ENCODE measurements at places on chromosomes 7 and 10.

DNA sequence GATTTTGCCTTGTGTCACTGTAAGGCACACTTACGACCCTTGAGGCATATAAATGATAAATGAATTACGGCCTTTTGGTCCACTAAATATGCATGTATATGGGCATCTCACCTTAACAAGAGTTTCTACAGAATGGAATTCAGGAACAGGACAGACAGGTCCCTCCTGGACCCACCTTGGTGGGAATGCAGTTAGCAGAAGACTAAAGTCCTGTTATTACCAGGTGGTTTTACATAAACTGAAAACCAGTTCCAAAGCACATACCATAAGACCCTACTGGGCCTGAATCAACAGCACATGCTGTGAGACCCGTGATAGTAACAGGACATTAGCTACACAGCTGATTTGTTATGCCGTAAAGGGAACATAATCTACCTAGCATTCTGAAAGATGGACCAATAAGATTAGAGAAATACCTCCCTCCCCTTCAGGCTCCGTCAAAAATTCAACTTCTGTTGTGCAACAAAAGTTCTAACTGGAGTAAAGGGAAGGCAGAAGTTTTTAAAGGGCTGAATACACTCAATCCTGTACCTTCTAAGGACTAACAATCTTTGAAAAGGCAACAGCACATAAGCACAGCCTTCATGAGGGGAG lies 24.0 kb downstream of the LAMB1 start:
- DNase-seq, result no peak

DNA sequence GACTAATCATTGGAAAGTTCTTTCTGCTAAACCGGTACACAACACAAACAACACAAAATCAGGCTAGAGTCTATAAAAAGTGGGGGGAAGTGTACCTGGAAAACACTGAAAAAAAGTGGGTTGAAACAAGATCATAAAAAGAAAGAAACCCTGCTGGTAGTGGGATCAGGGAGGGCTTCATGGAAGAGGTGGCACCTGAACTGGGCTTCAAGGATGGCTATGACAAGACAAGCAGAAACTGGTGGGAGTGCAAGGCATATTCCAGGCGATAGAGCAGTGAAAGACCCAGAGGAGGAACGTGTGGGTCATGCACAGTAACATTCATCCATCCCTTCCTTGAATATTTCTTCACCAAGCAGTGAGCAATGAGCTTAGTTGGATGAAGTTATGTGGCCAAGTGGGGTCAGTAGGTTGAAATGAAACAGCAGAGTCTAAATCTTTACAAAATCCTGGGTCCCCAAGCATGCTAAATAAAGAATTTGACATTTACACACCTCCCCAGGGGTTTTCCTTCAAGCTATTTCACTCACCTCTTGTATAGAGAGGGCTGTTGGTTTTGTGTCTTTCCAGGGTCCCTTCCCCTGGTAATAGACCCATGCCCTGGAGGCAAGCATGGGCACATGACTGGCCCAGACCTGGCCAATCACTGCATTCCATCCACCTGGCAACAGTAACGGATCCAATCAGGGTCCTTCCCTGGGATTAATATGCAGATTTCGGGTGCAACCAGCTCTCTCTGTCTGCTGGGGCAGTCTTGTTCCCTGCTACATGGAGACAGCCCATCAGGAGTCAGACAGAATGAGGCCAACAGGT lies 38.2 kb downstream of the SPOCK2 start:
- DNase-seq, result no peak

DNA sequence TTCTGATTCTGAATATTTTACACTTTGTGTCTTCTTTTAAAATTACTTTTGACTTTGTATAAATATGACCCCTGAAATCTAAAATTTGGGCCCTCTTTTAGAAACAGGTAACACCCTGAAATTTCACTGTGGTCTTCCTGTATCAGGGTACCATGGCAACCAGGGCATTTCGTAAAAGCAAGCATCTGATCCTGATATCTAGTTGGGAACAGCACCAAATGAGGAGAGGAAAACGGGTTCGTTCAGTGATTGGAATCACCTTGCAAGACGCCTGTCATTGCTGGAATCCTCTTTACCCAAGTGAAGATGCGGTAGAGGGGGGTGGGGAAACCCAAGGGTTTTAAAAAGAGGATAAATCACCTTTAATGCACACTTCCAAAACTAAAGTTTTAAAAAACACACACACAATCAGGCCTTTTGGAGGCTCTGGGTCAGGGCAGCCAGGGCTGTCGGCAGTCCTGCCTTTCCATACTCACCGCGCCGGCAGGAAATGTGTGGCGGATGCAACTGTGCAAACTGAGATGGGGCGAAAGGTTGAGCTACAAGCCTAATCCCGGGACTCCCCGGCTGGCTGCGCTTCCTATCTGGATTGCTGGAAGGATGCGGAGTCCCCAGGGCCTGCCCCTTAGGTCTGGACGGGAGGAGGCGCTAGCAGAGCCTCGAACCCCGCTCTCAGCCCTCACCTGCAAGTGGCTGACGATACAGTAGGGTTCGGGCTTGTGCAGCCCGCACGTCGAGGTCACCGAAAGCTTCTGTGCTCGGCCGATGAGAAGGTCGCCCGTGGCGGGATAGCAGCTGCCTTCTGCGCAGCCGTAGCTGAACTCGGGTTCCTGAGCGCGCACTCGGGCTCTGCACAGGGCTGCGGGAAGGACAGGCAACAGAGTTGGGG lies 1.8 kb downstream of the LAMB1 start:
- DNase-seq, result peak; percentile 63

GRCh38 chr7:68963552-68963951 lies 634.7 kb upstream of the AUTS2 start:
- no peak for DNase-seq

- DNase-seq, result no peak
Measured at GRCh38 chr10:47249881-47250280, 50.1 kb upstream of the GDF10 start.

DNA sequence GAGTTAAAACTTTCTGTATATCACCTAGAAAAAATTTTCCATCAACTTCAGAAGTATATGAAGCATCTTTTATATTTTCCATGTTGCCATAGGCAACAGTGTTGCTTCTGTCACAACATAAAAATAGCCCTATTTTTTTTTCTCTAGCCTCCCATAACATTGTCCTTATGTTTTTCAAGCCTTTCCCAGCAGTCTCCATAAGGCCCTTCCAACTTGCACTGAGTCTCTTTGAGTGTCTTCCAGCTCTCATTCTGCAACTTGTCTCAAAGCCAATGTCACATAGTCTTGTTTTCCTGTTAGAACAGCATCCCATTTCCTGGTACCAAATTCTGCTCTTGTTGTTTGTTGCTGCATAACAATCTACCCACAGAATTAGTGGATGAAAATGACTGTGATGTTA lies 1055.5 kb upstream of the GHITM start:
- no peak for DNase-seq

GRCh38 chr10:60733826-60734225 lies 44.5 kb upstream of the CDK1 start:
- DNase-seq, result no peak

- no peak for DNase-seq
Measured at GRCh38 chr10:127878475-127879055, 14.2 kb downstream of the CLRN3 start.

DNA sequence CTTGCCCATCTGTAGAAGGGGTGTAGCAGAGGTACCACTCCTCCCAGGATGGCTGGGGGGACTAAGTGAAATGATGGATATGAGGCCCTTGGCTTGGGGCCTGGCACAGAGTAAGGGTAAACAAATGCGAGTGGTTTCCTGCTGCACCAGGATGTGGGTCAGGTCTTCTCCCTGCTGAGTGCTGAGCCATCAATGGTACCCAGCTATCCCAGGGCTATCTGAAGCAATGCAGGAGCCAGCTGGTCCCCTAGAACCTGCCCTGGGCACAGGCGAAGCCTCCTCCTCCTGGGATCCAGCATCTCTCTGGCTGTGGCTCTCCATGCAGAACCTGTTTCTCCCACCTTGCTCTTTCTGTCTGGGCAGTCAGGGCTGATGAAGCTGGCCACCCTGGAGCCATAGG lies 20.9 kb upstream of the GOLGA7B start:
- no peak for DNase-seq

DNA sequence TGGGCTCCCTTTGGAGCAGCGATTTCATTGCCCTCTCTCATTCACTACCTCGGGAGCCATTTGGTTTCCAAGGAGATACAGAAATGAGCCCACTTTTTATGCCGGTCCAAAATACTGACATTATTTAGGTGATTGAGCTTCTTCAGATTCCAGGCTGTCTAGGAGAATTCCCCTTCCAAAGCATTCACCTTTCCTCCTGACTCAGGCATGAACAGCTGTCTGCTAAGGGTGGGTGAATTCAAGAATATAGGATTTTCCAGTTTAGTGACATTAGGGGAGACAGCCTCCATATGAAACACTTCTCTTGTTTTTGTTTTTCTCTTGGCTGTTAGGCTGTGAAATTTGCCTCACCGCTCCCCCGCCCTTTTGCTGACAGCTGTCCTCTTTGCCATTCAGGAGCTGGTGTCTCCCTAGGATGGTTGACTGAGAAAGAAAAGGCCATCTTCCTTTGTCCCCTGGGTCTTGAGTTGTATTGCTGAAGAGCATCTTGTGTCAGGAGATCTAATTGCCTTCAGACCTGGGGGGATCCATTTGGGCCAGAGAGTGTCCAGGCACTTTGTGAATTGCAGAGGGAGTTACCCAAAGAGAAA lies 56.7 kb downstream of the LRRC4 start:
- no peak for DNase-seq

GRCh38 chr10:78336402-78336791 lies 302.7 kb downstream of the RPS24 start:
- peak; percentile 96 for DNase-seq

GRCh38 chr10:89813546-89813945 lies 112.2 kb downstream of the KIF20B start:
- no peak for DNase-seq

- DNase-seq, result peak; percentile 88
Measured at GRCh38 chr10:24642921-24643678, 80.6 kb downstream of the ARHGAP21 start.

DNA sequence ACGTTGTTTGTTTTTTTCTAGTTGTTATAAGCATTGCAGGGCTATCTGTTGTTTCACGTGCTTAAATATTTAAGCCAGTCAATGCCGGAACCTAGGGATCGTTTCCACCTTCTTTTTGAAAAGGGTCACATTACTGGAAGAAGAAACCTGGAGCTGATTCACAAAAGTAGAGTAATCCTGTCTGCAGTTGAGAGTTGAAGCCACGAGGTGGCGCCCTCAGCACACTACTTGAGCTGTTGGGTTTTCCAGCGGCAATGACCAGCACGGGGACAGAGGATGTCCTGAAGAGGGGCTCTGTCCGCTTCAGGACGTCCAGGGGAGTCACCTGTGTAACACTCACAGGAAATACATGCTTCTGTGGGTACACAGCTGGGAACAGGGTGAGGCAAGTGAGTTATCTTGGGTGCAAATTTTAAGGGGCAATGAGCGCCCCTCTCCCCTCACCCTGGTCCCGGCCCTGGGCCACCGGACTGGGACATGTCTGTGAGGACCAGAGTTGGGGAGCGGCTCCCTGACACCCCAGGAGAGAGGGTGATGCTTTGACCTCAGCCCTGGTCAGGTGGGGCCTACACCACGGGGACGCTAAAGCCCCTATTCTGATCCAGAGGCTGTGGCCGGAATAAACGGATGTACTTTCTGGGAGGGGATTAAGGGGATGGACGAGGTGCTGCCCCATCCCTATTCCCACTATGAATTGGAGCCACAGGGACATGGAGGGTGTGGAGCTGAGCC lies 26.3 kb upstream of the WDFY4 start:
- DNase-seq, result peak; percentile 83

DNA sequence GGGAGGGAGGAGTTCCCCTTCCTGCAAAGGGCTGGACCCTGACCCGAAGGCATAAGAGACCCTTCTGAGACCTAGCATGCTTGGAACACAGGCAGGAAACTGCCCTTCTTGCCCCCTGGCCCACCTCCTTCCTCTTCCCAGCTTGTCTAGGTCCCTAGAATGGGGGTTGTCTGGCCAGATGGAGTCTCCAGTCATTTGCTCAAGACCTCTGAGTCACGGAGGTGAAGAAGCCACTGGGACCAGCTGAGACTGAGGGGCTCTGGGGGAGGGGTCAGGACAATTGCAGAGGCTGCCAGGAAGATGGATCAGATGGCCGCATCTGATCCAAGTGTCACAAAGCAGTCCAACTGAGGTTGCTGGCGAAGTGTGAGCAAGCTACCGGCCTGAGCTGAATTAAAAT lies 46.2 kb downstream of the COL13A1 start:
- DNase-seq, result no peak

- DNase-seq, result peak; percentile 41
Measured at GRCh38 chr10:13593535-13593934, 6.8 kb downstream of the PRPF18 start.

- DNase-seq, result no peak
Measured at GRCh38 chr7:22728401-22729029, 1.5 kb downstream of the IL6 start.

GRCh38 chr7:140159497-140159896 lies 17.3 kb downstream of the KDM7A start:
- peak; percentile 48 for DNase-seq

DNA sequence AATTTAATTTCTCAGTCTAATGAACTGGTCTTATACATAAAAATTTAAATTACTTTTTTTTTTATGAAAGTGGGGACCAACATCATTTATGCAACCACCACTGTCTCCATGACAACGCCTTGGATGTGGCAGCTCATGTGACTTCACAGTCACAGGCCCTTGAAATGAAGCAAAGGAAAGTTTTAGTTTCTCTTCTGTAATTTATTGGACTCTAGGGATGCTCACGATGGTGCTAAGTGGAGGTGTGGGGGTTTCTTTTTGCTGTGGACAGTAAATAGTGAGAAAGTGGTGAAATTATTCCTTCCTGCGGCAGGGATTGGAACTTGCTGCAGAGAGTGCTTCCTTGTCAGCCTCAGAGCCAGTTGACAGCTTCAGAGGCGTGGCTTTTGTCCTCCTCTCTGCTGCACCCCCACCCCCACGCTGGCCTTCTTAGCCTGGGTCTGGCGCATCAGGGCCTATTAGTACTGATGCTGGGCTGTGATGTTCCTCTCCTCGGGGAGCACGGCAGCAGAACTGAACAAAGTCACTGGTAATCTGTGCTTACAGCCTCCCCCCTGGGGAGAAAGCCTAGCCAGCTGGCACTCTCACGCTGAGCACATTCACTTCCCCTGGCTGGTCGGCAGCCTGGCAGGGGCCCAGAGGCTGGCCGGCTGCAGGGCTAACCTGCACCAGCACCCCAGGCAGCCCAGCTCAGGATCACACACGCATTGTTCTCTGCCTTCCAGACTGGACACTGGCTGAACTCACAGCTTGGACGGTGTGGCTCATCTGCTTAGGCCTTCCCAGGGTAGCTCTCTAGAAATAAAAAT lies 517.5 kb upstream of the GALNT17 start:
- DNase-seq, result no peak

GRCh38 chr7:112112822-112113255 lies 93.4 kb downstream of the DOCK4 start:
- DNase-seq, result peak; percentile 78

DNA sequence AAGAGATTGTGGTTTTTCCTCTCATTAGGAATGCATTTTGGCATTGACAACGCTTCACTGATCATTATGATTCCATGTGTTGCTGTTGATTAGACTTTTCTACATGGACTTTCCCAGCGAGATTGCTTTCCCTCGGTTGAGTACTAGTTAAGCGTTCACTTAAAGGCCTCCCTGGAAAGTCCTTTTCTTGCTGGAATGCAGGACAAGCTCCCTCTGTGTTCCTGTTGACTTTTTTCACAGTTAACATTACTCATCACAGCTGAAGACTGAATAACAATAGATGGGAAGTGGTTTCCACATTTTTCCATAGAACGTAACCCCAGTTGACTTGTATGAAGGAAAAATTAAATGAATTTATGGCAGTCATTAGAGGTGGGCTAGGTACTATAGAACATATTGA lies 2.6 kb upstream of the CAV1 start:
- peak; percentile 87 for DNase-seq

Measured in foreskin fibroblast (primary cell).